Stimulated activated CD4-positive, alpha-beta T cell treated with anti-CD3 and anti-CD28 coated beads, Interleukin-1b, Interleukin-23, amount 100 ng/mL, for 48 hours (primary cell): ENCODE measurements at places on chromosomes 1 and 21.
A peak's percentile ranks its signal among the peaks of the same experiment; 100 is the strongest.

DNA sequence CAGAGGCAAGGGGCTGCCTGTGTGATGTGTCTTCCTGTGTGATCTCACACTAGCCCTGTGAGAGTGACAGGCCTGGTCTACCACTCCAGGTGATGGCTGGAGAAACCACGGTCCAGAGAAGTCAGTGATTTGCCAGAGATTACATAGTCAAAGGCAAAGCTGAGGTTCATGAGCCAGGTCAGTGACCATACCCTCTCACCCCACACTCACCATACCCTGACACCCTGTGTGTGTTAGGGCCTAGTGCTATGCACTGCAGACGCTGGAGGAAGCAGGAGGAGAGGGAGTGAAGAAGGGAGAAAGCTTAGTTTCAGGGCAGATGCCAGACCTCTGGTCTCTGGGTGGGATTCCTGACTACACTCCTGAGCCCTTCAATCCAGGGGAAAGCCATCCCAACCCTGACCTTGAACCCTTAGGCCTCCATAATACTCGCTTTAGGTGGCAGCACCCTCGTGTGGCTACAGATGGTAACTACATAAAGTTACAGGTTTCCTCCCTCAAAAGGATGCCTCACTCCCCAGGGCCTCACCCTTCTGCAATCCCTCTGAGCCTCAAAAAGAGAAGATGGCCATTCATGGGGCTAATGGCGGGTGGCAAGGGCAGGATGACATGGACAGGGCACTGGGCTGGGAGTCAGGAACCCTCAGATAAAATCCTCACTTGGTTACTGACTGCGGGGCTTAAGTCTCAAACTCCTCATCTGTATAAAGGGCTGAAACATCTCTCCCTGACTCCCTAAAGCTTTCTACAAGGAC, 20.8 kb upstream of the SDC3 start:
- DNase-seq: peak; percentile 40

DNA sequence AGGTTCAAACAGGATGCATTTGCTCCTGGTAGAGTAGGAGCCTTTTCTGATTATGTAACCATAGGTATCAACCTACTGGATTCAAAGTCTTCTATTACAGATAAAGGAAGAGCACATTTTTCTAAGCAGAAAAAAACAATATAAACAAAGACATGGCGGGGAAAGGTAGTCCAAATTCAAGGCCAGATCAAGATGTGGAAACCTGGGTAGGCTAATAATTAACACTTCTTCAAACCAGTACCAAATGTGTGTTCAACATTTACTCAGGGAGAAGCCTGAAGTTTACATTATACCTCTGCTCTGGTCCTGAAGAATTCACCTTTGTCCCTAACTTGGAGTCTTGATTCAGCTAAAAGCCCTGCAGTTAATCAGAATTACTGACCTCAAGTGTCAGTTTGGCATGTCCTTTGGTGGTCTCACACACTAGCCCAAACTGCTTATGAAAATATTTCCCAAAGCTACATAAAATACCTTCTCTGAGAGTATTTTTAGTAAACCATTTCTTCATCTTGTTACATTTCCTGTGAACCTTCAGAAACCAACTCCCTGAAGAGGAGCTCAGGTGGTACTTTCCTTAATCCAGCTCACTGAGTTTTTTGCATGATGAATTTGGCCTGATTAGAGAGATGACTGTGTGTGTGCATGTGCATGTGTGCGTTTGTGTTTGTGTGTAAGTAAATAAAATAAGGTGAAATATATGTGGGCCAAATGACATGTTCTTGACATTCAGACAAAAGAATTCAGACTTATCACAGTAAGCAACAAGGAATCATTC, 70.2 kb downstream of the TOR3A start:
- no peak for DNase-seq

DNA sequence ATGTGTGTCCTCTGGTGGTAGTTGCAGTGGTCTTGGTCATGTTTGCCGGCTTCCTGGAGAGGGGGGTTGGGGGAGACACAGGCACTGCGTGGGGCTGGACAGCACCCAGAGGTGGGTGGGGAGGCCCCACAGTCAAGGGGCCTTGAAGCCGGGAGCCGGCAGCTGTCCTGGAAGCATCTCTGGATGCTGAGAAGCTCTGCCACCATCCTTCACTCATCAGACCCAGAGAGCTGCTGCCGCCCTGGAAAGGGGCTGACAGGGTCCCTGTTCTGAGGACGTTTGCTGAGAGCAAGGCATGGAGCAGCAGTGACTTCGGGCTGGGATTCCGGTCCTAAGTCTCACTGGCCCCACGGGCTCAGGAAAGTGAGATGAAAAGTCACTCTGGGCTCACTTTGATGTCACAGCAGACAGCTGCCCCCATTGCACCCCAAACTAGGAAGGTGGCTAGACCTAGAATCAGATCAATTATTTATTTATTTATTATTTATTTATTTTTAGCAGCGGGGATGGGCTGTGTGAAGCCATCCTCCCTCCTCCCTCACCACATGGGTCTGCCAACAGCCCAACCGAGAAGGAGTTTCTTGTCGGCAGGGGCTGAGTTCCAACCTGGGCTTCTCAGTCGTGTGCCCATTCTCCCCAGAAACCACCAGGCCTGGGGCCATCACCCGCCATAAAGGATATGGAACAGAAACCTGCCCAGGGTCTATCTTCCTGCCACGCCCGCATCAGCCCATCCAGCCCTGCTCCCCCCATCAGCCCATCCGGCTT, 547.4 kb downstream of the PTPRU start:
- no peak for DNase-seq

DNA sequence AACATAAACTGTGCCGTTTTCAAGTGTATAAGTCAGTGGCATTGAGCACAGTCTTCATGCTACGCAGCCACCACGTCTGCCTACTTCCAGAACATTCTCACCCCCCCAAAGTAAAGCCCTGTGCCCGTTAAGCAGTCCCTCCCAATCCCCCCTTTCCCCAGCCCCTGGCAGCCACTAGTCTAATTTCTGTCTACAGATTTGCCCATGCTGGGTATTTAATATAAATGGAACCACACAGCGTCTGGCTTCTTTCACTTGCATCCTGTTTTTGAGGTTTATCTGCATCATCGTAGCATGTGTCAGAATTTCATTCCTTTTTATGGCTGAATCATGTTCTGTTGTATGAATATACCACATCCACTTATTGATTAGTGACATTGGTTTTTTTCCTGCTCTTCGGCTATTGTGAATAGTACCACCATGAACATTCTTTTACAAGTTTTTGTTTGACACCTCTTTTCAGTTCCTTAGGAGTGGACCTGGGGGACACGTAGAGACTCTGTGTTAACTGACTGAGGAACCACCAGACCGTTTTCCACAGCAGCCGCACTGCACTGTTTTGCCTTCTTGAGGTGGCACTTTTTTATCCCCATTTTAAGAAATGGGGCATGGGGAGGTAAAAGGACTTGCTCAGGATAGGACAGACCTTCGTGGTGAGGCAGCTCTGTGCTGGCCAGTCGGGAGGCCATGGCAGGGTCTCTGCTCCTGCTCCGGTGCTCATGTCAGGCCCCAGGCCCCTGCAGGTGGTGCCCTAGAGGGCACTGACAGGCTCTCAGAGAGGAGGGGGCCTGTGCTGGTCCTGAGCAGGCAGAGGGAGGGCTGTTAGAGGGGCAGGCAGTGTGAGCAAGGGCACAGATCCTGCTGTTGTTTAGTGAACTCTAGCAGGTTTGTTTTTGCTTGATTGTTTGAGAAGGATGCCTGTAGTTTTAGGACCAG, 123.8 kb downstream of the PCBP3 start:
- DNase-seq: no peak

GRCh38 chr1:206693592-206693991, 8.9 kb downstream of the MAPKAPK2 start:
- no peak for DNase-seq

DNA sequence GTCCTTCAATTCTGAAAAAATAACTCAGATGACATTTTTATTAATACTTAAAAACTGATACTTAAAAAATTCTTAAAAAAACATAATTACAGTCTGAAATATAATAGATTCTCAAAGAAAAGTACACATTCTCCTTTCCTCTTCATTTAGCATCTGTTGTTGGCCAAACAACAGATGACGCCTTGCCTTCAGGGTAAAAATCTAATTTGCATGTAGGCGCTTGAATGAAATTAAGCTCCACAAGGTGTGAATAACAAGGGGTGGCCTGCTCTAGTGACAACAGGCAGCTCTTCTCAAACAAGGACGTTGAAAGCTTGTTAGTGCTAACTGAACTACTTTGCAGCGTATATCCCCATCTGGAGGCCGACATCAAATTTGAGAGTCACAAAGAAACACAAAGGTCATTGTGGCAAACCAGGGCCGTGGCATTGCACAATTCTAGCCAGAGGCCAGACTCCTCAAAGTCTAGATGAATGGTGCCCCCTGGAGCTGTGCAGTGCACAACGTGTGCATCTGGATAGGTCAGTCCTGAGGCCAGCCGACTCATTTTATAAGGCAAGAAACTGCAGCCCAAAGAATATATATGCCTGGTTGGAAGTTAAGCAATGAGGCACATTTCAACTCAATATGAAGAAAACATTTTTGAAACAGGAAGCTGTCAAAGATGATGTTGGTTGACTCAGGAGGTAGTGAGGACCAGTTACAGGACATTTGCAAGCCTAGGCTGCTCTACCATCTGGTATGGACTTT, 459.2 kb upstream of the RUNX1 start:
- DNase-seq: no peak

- DNase-seq: no peak
Observed at GRCh38 chr1:83123019-83123418, 875.9 kb downstream of the TTLL7 start.

GRCh38 chr1:197649188-197649587, 126.1 kb downstream of the DENND1B start:
- DNase-seq: no peak

DNA sequence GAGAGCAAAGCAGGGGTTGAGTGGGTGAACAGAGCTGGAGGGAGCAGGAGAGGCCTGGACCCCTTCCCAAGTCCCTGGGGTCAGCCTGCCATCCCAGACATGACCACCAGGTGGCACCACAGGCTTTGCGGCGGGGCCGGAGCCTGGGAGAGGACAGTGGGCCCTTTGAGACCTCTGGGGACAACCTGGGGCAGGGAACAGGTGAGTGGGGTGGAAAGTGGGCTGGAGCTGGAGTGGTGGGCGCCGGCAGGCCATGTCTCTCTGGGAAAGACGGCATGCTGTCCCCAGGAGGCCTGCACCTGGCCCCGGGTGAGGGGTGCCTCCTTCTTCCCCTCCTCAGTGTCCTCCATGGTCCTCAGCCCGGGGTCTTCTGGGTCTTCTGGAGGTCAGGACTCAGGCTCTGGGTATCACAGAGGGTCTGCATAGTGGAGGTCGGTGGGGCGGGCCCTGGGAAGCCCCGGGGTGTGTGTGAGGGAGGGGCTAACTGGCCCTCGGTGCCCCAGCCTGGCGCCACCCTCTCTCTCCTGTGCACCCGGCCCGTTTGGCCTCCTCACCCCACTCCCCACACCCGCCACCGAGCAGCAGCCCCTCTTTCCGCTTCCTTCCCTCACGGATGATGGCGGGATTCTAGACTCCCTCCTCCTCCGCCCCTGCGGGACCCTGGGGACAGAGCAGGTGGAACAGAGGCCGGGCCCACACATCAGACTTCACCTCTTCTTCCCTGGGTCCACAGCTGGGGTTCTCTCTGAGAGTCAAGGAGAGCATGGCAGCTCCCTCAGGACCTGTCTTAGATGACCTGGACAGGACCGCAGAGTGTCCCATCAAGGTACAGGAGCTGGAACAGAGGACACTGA, 28.5 kb upstream of the PKP1 start:
- peak; percentile 64 for DNase-seq

- DNase-seq: no peak
Observed at GRCh38 chr1:176950736-176951324, 213.7 kb downstream of the ASTN1 start.

- DNase-seq: no peak
Observed at GRCh38 chr1:156958247-156958714, 37.8 kb downstream of the LRRC71 start.

GRCh38 chr1:183394435-183394834, 23.7 kb downstream of the NMNAT2 start:
- DNase-seq: no peak

- no peak for DNase-seq
Observed at GRCh38 chr1:46820560-46821060, 21.8 kb downstream of the CYP4B1 start.

DNA sequence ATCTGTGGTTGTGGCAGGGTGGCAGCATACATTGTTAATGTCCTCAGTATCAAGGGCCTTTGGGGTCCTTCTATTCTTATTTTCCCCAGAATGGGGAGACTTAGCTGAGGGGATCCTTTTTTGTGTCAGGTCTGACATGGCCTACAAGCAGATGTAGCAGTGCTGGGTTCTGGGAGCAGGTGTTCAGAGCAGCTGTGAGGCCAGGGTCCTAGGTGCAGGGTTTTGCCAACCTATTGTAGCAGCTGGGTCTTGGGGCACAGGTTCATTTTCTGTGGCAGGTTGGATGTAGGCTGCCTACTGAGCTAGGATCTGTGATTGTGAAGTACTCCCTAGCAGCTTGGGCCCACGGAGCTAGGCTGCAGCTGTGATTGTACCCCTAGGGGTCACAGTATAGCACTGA, 60.1 kb downstream of the DIPK1A start:
- DNase-seq: no peak

- DNase-seq: no peak
Observed at GRCh38 chr1:58805716-58806571, 22.1 kb upstream of the JUN start.

GRCh38 chr1:46333300-46334029, 7.1 kb upstream of the NSUN4 start:
- no peak for DNase-seq

- DNase-seq: no peak
Observed at GRCh38 chr21:38956856-38957571, 151.3 kb downstream of the ETS2 start.

- DNase-seq: no peak
Observed at GRCh38 chr1:39940253-39940652, 14.7 kb upstream of the MFSD2A start.

GRCh38 chr1:82491301-82492048, 690.7 kb downstream of the ADGRL2 start:
- DNase-seq: no peak

GRCh38 chr1:15249081-15249480, 2.1 kb downstream of the FHAD1 start:
- DNase-seq: peak; percentile 81

DNA sequence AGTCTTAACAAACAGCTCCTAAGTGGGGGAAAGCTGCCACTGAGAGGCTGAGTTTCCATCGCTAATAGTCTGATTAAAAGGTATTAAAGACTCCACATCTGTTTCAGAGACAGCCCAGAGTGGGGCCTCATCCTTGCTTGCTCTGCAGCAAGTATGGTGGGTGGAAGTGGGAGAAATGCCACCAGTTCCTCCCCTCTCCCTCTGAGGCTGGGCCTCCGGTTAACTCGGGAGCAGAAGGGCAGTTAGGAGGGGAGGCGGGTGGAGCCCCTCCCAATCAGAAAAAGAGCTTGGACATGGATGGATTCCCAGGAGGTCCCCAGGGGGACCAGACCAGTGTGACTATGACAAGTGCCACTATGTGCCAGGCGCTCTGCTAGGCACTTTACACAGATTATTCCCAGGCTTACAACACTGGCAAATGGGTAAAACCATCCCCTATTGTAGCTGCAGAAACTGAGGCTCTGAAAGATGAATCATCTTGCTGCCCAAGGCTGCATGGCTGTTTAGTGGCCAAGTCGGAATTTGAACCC, 11.4 kb upstream of the ASCL5 start:
- DNase-seq: no peak

DNA sequence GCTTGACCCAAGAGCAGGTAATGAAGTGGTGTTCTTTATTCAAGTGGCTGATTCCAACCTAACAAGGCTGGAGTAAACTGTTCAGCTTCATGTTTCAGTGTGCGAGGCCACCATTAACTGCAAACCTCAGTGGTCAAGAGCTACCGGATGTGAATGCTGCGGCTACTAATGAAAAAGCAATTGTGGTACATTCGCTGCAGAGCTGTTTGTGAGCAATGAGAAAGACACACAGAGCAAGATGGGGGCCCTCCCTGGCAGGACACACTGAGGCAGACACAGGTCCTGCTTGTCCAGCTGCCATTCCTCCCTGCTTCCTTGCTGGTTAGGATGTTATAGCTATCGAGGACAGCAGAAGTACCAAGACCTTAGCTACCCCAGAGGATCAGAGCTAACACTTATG, 26.1 kb downstream of the SYF2 start:
- DNase-seq: no peak
